ENCODE measurements at places on chromosomes 13 and 19.

DNA sequence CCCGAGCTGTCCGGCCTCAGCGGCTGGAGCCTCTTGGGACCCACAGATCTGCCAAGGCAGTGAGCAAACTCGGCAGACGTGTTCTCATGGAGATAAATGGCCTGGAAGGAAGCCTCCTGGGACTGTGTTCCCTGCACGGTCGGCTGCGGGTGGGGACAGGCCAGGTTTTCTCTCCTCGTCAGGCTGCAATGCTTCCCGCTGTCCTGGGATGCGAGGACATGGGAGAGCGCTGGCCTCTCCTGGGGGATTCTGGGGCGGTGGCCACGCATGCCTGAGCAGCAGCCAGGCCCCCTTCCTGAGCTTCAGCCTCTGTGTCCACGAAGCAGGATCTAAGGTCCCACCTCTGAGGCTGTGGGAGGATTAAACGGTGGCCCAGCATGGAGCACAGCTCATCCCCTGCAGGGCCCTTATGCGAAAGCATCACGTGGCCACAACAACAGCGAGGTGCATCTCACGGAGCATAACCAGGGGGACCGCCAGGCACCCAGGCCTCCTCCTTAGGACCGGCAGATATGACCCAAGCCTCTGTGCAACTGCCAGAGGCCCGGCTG lies 21.2 kb upstream of the C13orf46 start:
- DNase-seq = no peak

DNA sequence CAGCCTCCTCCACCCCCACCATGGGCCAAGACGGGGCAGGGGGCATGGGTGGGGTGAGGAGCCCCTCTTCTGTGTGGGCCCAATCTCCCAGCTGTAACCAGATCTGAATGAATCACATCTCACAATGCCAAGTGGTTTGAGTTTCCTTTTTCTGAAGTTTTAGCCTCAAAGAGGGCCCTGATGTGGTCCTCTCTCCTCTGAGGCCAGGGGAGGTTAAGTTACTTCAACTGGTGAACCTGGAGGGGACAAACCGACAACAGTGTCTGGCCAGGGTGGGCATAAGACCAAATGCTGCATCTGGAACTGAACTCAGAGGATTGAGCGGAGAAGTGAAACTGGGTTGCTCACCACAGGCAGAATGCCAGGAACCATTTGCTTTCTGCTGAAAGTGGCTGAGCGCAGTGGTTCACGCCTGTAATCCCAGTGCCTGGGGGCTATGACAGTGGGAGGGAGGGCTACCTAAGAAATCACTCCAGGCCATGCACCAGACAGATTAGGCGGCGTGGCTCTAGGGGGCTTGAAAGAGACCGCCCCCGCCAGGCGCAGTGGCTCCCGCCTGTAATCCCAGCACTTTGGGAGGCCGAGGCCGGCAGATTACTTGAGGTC lies 15.4 kb upstream of the IRGC start:
- no peak for DNase-seq

DNA sequence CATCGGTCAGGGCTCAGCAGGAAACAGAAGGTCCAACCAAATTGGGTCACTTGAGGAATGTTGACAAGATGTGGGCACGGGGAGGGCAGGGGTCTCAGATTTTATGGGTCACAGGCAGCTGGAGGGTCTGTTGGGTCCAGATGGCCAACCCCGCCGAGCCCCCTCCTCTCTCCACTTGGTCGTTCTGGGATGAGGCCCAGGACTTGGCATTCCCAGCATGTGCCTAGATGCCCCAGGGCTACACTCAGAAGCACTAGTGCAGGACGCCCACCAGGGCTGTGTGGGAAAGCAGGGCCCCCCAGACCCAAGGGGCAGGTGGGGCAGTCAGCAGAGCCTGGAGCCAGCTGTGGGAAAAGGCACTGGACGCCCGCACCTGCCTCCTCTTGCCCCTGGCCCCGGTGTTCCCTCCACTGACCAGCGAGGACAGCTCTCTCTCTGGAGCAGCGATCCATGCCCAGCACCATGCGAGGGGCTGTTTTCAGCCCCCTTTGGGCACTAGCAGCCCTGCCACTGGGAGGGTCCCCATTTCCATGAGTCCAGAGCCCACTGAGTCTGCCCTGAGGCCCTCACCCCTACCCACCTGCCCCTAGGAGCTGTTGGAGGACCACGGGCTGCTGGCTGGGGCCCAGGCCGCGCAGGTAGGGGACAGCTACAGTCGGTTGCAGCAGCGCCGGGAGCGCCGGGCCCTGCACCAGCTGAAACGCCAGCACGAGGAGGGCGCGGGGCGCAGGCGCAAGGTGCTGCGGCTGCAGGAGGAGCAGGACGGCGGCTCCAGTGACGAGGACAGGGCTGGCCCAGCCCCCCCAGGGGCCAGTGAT lies 26.0 kb downstream of the DHX34 start:
- no peak for DNase-seq

DNA sequence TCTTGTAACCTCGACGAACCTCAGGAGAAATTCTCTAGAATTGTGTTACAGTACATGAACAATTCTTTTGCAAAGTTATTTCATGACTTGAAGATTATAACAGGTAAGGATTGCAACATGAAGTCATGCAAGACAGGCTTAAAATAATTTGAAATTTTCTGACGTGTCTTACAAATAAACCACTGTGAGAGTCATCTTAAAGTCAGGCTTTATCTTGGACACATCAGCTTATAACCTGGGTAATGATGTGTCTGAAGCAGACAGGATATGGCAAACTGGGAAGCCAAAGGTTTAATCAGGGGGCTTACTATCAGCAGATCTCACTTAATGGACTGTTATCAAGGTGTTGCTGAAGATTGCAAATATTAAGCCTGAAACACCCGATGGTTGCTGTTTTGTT lies 407.8 kb downstream of the KLF5 start:
- no peak for DNase-seq

- DNase-seq = no peak
Observed at GRCh38 chr19:6041071-6041470, 63.1 kb upstream of the RANBP3 start.

- DNase-seq = no peak
Observed at GRCh38 chr19:5127717-5128116, 158.8 kb downstream of the KDM4B start.

GRCh38 chr19:13417054-13417453 lies 89.2 kb downstream of the CACNA1A start:
- DNase-seq = no peak

- DNase-seq = no peak
Observed at GRCh38 chr19:12596485-12596884, 14.1 kb downstream of the ZNF490 start.

- DNase-seq = no peak
Observed at GRCh38 chr19:16596399-16596798, 24.2 kb upstream of the SLC35E1 start.

DNA sequence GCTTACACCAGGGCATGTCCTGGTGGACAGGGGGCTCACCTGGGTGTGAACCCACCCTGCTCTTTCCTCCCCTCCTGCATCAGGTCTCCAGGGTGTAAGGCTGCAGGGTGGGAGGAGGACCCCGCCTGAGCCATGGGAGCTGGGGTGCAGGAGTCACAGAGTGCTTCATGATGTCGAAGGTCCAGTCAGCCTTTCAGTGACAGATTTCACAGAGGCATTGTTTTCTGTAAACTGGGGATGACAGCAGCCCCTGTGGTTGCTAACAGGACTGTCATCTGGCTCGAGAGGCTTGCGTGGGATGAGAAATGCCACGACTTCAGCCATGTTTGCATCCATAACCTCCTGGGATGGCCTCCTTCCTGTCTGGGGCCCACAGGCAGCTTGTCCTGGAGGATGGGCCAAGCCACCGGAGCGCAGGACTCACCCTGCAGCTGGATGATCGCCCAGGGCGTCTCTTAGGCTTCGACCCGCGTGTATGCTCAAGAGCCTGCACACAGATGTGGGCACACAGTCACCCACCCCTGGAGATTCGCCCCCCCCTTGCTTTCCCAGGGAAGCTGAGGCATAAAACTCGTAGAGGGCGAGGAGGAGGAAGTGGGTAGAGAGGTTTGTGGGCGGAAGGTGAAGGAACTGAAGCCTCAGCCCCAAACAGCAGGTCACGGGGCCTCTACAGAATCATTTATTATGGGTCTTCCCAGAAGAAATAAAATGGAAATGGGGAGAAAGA lies 4.9 kb downstream of the NANOS3 start:
- DNase-seq = no peak

- no peak for DNase-seq
Observed at GRCh38 chr19:43662487-43662886, 7.5 kb downstream of the PLAUR start.

- DNase-seq = no peak
Observed at GRCh38 chr13:48567515-48568369, 34.9 kb upstream of the RCBTB2 start.

DNA sequence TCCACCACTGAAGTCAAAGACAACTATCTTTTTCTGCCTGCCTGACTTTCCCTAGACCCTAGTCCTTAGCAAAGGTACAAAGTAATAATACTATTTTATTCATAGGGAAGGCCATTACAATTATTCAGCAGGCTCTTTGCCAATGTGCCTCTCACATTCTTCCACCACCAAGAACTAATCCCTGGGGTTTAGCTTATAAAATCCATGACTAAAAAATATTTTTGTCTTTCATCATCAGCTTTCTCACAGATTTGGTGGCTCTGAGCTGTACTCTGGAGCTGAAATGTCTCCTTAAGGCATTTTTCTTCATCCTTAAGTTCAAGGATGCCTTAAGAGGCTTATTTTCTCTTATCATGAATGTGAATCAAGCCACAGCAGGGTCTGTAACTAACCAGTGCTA lies 96.1 kb downstream of the OXGR1 start:
- no peak for DNase-seq

- DNase-seq = no peak
Observed at GRCh38 chr13:38566519-38566918, 120.4 kb upstream of the FREM2 start.

- no peak for DNase-seq
Observed at GRCh38 chr19:39913682-39914333, 20.6 kb downstream of the FCGBP start.

DNA sequence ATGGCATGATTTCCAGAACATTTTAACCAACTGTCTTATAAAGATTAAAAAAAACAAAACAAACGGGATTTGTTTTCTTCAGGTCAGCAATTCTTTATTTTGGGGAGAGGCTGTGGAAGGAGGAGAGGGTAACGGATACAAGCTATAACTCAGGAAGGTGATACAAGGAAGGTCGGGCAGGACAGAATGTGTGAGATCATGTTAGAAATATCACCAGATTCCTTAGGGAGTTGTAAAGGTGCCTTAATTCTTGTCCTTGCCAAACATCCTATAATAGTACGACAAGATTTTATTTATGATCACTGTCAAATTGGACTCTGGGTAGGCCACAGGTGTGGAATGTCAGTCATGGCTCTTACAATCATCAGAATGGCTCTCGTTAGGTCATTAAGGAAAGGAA lies 503.1 kb downstream of the DIAPH3 start:
- DNase-seq = no peak

- DNase-seq = no peak
Observed at GRCh38 chr13:39768962-39769361, 113.5 kb downstream of the COG6 start.

- no peak for DNase-seq
Observed at GRCh38 chr13:20610006-20610405, 43.0 kb downstream of the IFT88 start.
